T-cell (primary cell): ENCODE measurements at places on chromosomes 3 and 15.

GRCh38 chr15:78396186-78396814, 41.7 kb upstream of the IREB2 start:
- DNase-seq, result no peak

GRCh38 chr15:29838352-29839010, 16.2 kb upstream of the TJP1 start:
- DNase-seq, result no peak

DNA sequence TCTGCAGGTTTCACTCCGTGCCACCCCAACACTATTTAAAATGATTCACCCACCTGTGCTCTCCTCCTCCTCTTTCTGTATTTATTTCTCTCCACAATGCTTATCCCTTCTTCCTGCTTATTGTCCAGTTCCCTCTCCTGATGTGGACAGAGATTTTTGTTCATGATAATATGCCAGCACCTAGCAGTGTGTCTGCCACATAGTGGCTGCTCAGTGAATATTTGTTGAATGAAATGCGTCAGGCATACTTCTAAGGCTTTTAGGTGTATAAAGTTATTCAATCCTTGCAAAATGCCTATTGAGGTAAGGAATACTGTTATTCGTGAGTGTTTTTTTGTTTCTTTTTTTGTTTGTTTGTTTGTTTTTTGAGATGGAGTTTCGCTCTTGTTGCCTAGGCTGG, 67.5 kb upstream of the MME start:
- DNase-seq, result no peak

GRCh38 chr3:51675201-51675611, 4.2 kb downstream of the TEX264 start:
- no peak for DNase-seq

- DNase-seq, result no peak
Observed at GRCh38 chr3:38645601-38646000, 3.9 kb downstream of the SCN5A start.

DNA sequence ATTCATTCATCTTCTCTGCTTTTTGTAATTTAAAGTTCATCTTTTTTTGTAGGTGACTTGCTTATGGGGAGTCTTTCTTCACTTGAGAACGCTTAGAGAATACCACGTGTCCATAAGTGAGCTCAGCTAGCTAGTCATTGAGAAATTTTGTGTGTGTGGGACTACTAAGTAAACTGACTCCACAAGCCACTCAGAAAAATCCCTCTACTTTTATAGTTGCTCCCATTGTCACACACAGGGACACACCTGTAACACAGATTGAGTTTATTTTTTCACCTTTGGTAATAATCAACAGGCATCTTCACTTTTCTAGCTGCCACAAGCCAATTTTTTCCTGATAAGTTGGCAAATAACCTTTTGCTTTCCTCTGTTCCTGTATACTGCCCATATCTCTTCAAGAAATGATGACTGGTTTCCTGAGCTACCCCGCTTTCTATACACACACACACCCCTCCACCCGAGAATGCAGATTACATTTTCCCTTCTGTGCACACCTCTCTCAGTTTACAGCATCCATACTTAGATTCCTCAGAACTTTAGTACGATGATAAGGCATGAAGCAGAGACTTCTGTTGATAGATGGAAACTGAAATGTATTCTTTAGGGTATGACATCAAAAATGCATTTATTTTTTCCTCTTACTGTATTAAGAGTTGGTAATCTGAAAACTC, 4.6 kb downstream of the TSC22D2 start:
- no peak for DNase-seq

GRCh38 chr3:28564211-28564610, 215.6 kb upstream of the AZI2 start:
- DNase-seq, result no peak

GRCh38 chr3:162632672-162633071, 1136.1 kb downstream of the OTOL1 start:
- no peak for DNase-seq

GRCh38 chr3:99875581-99875928, 57.9 kb downstream of the CMSS1 start:
- DNase-seq, result peak; percentile 16

- DNase-seq, result no peak
Observed at GRCh38 chr3:157477441-157477840, 25.8 kb downstream of the VEPH1 start.

DNA sequence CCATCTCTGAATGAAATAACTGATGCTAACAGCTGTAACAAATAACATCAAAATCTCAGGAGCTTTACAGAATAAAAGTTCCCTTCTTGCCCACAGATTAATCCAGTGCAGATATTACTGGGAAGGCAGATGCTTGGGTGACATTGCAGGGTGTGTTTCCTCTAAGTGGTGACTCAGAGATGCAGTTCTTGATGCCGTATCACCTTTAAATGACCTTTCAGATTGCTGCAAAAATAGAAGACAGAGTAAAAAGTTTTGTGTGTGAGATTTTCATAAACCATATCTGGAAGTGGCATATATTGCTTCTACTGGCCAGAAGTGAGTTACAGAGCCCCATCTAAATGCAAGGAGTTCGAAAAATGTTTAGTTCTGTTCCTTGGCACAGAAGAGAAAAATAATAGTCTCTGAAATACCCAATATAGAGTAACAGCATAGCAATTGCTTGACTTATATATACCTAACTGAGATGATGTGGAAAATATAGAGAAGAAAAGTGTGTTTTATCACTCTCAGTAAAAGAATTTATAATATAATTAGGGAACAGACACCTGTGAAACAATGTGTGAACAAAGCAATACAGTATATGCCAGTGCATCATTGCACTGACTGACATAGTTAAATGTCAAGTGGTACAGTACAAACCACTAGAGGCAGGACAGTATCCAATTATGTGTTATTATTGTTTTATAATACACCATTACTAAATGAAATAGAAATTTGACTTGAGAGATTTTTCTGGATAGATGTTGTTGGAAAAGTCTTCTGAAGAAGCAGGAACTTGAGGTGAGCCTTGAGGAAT, 430.7 kb upstream of the CBLB start:
- DNase-seq, result no peak

DNA sequence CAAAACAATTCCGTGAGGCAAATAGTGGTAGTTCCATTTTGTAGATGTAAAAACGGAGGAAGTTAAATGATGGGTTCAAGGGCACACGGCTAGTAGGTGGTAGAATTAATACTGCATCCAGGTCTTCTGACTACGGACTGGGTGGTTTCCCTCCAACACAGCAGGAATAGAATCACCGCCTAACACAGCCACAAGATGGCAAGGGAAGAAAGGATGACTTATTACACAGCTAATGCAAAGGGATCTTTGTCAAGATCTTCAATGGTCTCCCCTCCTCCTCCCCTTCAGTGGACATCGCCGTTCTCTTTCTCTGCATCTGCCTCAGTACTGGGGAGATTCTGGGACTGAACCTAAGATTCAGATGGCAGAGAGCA, 524 bp upstream of the TOPBP1 start:
- DNase-seq, result no peak

DNA sequence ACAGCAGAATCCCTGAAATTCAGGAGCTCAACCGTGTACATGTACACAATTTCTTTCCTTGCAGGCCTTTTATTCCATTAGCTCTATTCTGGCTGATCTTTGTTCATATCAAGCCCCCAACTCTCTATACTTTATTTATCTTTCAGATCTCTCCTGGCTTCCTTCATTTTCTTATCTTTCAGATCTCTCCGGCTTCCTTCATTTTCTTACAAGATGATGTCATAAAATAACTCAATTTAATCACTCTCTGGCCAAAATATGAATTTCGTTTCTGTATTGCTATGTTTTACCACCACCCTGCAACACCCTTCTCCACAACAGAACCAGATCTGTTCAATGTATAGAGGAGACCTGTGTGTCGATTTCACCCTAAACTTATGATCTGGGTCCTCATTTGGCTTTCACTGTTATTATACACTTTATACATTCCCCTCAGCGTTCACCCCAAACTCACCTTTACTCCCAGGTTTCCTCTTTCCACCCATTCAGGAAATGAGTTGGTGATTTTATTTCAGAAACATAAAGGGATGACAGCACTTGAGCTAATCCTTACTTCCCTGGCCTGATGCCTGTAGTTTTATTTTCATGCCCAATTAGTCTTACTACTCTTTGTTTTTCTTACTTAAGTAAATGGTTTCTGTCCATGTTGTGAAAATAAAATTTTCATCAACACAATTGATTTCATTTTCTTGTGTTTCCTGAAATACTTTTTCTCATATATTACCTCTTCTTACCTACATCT, 195.5 kb downstream of the BCHE start:
- no peak for DNase-seq

GRCh38 chr15:55884223-55884622, 109.2 kb downstream of the NEDD4 start:
- DNase-seq, result no peak

DNA sequence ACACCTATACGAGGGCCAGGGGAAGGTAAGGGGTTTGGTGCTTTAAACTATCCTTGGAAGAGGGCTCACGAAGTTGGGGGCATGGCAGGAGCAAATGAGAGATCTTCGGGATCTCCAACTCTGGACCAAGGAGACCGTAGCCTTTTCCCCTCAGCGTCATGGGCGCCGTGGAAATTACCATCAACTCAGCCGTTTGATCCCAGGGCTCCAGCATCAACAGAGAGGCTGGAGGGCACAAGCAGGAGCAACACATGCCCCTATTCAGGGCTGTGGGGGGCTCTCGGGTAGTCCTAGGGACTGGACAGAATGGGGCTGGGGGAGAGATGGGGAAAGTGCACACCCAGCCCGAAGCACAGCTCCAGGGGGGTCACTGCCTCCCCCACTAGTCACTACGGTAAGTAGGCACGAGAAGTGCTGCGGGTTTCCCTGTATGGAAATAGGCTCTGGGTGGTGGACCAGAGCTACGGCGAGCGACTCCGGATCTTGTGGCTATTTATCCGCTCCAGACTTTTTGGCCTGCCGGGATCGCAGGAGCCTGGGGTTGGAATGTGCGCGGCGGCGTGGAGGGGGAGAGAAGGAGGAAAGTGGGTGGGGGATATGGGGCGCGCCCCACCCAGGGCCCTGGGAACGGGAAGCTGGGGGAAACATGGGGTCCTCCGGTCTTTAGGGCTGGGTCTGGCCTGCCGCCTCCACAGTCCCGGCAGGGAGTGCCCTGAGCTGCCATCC, 539 bp upstream of the LAMB2 start:
- no peak for DNase-seq

GRCh38 chr3:178182337-178182779, 353.9 kb upstream of the KCNMB2 start:
- DNase-seq, result no peak

- peak; percentile 97 for DNase-seq
Observed at GRCh38 chr15:39782441-39783138, at the start of gene FSIP1. Gene FSIP1 (minus strand): TSS chr15:39782841. CDS start chr15:39776524, 6,317 bp downstream.

GRCh38 chr3:155169197-155169596, 89.1 kb downstream of the MME start:
- DNase-seq, result no peak

DNA sequence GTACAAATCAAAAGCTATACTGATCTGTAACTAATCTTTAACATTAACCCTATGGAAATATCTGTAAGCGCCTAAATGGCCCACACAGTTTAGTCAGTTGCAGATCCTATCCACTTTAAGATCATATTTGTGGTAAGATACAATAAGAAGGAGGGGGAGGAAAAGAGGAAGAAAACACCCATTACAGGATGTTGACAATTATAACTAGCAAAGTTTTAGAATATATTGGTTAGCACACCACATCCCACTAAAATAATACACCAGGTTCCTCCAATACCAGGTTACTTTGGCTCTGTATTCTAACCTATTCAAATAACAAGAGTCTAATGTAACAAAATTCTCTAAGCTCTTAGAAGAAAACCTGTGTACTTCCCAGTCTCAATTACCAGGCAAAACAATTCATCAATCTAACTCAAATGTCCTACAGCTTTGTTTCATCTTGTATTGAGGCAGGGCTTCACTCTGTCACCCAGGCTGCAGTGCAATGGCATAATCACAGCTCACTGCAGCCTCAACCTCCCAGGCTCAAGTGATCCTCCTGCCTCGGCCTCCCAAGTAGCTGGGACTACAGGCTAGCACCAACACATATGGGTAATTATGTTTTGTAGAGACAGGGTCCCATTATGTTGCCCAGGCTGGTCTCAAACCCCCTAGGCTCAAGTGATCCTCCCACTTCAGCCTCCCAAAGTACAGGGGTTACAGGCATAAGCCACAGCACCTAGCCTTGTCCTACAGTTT, 4.2 kb downstream of the SLC4A7 start:
- no peak for DNase-seq

DNA sequence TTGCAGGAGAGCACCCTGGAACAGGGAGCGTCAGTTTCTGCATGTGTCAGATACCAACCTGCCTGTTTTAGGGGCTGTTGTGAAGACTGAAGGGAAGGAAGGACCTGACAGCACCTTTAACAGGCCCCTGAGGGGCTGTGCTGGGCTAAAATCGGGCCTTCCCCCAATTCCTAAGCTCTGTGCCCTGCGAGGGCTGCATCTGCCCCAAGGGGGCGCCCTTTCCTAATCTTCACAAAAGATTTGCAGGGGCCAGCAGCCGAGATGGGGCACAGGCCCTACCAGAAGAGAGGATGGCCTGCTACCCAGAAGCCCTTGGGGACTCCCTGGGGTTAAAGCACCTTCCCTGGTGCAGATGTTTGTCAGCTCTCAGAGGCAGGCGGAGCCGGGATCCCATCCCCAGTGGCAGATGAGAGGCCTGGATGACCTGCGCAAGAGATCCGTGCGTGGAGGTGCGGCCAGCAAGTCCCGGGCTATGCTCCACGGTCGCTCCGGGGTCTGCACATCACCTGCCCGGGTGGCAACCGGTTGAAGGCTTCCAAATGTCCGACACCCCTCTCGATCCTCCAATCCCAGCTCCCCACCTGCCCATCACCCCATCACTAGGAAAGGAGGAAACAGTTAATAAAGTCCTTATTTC, 53.6 kb downstream of the RHCG start:
- peak; percentile 21 for DNase-seq
